SIG-M5 (cell line): ENCODE measurements at places on chromosomes 6 and 20.

GRCh38 chr6:131823276-131823902 lies 15.6 kb downstream of the ENPP1 start:
- DNase-seq: no peak

GRCh38 chr6:119346936-119347335 lies 2.6 kb downstream of the MAN1A1 start:
- DNase-seq: no peak

DNA sequence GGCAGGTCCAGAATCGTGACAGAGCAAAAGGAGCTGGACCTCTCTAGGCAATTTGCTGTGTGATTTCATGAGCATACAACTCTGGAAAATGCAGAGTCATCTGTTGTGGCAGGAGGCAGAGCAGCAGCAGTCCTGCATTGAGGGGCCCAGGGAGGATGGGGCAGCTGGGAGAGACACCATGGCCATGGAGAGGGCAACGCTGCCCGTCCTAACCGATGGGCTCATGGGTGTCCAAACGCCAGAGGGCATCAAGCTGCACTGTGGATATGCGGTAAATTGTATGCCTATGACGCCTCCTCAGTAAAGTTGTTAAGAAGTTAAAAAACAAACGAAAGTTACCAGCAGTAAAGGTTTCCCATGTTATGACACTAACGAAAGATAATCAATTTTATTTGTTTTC lies 42.2 kb upstream of the DACT2 start:
- DNase-seq: no peak

DNA sequence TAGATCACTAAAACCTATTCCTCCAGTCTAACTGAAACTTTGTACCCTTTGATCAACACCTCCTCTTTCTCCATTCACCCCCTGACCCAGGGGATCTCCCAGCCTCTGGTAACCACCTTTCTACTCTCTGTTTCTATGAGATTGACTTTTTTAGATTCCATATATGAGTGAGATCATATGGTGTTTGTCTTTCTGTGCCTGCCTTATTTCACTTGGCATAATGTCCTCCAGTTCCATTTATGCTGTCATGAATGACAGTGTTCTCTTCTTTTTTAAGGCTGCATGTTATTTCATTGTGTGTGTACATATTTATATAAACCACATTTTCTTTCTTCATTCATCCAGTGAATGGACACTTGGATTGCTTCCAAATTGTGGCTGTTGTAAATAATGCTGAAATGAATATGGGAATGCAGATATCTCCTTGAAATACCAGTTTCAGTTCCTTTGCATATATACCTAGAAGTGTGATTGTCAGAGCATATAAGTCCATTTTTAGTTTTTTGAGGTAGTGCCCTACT lies 57.7 kb downstream of the DHX35 start:
- no peak for DNase-seq

DNA sequence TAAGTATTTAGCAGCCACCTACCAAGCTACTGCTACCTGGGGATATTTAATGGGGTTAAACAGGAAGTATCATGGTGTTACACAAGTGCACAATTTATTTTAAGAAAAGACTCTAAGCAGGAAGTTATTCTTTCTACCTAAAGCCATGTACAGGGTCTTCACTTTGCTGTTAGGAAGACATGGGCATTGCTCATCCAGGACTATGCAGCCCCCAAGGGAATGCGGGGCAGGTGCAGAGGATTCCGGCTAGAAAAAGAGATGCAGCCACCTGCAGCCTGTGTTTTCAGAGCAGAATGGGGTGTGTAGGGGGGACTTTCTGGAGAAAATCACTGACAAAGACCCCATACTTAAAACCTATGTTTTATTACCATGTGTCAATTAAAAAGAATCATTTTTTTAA lies 399.1 kb upstream of the NOX3 start:
- no peak for DNase-seq

- no peak for DNase-seq
Observed at GRCh38 chr6:10170816-10171215, 244.1 kb downstream of the TFAP2A start.

GRCh38 chr6:161732594-161732993 lies 458.7 kb upstream of the AGPAT4 start:
- no peak for DNase-seq

GRCh38 chr20:52893498-52893897 lies 78.7 kb upstream of the TSHZ2 start:
- DNase-seq: no peak

- no peak for DNase-seq
Observed at GRCh38 chr20:63369724-63370617, 8.8 kb upstream of the CHRNA4 start.

DNA sequence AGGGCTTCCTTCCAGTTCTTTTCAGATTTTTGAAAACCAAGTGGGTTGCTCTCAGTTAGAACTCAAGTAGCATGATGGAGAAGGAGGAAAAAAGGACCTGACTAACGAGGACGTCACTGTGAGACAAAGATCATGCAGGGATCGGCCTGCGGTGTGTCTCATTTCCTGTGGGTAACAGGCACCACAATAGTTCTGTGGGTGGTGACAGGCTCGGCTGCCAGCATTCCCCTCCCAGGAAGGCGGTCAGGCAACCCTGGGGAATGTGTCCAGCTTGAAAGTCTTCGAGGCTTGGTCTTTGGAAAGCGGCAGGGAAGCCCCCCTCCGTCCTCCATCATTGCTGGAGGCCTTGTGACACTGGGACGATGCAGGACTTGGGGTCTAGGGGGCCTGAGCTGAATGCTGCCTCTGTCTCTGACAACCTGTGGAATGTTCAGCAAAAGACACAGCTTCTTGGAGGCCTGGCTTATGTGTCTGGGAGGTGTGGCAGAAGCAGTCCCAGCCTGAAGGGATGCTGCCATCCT lies 121.0 kb downstream of the BCAS1 start:
- DNase-seq: no peak

DNA sequence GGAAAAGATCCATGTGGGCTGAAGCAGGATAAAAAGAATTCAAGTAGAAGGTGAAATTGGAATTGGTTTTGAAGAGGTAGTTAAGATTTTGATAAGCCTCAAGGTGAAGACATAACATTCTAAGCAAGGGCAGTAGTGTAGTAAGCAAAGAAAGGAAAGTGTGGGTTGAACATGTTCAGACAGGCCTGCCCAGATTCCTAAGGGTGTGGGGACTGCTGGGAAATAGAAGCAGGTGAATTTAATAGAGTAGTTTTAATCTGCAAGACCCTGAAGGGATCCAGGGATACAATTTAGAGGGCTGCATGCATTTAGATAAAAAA lies 19.1 kb downstream of the TAB2 start:
- no peak for DNase-seq

DNA sequence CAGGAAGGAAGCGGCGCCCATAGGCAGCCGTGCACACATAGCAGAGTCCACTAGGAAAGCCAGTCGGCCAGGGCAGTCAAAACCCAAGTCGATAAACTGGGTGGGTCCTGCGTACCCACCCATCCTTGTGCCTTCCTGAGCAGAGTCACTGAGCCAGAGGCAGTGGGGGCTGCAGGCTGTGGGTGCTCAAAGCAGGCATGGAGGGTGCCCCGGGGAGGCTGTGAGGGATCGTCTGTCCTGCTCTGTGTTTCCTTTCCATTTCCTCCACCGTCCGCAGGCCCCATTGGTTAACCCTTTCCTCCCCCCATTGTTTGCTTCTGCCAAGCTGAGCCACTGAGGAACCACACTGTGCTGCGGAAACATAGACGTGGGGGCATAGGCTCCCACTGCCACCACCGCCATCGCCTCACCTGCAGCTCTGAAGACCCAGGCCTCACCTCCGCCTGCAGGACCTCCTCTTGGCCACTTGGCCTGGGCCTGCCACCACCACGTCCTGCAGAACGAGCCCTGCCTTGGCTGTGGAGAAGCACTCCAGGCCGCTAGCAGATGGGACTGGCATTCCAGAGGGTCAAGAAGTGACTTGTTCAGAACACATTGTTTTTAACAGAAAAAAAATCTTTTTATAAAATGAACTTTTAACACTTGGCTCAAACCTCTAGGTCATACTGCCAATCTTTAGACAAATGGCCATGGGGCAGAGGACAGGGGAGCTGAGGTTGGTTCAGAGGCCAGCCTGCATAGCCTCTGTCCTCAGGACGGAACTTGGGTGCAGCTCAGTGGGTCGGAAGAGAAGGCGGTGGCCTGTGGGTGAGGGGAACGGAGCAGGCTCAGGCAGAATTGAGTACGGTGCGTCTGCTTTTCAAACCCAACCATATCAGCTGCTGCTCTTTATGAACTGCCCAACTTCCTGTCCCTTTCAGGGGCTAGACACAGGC lies 52.6 kb downstream of the TCP11 start:
- no peak for DNase-seq

- no peak for DNase-seq
Observed at GRCh38 chr6:159422041-159422984, 253.1 kb downstream of the FNDC1 start.

DNA sequence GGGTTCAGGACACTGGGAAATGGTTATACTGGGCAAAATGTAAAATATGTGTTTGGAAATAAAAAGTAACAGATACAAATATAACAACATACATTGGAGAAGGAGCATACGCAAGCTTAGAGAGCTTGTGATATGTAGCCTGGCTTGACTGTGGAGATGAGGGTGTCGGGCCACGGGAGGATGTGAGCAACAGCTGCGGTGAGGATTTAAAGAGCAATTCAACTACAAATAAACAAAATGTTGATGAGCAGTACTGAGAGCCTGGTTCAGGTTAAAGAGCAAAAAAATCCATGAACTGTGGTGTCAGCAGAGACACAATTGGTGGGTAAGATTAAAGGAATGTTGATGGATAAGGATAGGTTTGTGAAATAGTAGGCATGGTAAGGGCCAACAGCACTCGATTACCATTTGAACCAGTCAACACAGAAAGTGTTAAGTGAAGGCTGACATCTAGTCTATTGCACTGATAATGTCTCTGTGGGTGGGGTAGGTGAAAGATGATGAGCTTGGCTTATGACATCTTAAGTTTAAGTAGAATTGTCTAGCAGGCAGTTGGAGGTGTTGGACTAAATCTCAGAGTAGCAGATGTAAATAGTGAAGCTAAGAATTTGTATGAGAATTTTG lies 723.2 kb downstream of the EPM2A start:
- no peak for DNase-seq

DNA sequence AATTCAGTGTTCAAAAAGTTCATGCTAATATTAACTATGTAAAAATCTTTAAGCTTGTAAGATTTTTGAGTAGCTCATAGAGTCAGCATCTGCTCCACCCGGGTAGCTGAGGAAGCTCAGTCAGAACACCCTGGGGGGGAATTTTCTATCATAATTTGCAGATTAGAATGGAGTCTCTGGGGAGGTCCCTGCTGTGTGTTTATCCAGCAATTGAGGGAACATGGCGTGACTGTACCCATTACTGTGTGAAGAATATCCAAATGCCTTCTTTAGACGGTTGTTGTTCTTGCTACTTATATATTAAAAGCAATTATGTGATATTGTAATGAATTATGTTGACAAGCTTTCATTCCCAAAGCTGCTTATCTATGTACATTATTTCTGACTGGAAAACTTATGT lies 64.8 kb downstream of the AIG1 start:
- no peak for DNase-seq

DNA sequence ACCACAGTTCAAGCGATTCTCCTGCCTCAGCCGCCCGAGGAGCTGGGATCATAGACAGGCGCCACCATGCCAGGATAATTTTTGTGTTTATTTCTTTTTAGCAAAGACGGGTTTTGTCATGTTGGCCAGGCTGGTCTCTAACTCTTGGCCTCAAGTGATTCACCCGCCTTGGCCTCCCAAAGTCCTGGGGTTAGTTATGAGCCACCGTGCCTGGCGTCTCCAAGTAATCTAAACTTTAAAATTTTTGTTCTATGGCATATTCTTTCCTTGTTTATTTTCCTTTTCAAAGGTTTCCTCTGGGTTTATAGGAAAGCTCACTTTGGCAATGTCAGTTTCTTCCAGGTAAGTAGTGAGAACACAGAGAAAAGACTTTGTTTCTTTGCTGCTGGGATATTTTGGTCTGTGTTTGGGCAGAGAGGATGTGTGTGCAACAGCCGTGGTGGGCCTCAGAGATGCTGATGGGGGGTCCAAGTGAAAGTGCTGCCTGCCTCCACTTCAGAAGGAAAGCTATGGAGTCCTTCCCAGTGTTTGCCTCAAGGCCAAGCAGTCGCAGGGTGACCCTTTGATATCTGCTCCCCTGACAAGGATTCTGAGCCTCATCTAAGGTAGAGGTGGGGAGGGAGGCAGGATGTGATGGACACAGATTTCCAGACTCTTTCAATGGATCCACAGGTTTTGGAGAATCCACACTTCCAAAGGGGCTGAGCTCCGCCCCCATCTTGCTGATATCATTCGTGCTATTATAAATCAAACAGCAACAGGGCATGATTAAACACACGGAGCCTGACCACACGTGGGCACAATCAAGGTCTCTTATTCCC lies 2.3 kb downstream of the LRP11 start:
- no peak for DNase-seq

DNA sequence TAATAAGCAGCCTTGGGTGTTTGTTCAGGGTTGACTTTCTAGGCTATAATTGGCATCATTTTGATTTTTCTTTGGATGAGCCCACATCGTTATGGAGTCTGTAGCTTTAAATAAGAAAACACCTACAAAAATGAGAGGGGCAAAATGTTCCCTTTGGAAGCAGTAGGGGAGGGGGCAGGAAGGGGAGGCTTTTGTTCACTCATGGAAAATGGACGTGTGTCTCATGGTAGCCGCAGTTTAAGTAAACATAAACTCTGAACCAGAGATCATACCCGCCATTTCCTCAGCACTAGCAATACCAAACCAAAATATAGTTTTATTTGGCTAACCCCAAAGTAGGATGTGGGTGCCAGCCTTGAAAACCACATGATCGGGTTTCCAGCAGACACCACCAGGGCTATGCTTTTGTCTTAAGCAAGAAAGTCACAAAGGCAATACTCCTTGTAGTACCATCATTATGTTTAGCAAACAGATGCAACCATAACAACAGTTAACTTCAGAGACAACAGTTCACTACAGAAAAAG lies 572.5 kb upstream of the JAG1 start:
- no peak for DNase-seq

GRCh38 chr6:144731229-144731628 lies 446.1 kb downstream of the UTRN start:
- DNase-seq: no peak
